ENCODE measurements at places on chromosomes 5 and 9.
A peak's percentile ranks its signal among the peaks of the same experiment; 100 is the strongest.

DNA sequence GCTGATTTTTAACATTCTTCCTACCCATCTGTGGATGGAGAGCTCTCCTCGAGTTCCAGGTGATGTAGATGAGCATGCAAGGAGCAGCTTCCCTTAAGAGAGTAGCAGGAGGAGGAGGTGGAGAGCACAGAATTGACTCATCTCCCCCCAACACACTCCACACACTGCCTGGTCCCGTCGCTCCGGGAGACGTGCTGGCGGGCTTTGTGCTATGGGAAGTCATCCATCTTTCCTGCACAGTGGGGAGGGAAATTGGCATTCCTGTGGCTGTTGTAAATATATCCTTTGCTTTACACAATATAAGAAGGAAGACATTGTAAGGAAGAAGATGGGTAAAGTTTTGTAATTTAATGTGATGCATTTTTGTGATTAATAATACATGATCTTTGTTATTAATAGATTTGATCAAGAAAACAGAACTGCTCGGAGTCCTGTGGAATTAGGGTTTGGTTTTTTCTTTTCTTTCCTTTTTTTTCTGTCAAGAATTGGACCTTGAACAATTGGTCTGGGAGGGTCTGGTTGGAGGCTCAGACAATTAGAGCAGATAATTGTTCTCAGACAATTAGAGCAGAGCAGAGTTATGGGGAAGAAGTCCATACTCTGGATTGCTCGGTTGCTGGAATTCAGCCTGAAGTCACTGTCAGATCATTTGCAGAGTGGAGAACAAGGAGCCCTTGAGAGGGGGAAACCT lies 297.8 kb downstream of the GADD45G start:
- no peak for DNase-seq

- peak; percentile 35 for DNase-seq
Observed at GRCh38 chr9:127805620-127806019, 2.9 kb downstream of the FPGS start.

DNA sequence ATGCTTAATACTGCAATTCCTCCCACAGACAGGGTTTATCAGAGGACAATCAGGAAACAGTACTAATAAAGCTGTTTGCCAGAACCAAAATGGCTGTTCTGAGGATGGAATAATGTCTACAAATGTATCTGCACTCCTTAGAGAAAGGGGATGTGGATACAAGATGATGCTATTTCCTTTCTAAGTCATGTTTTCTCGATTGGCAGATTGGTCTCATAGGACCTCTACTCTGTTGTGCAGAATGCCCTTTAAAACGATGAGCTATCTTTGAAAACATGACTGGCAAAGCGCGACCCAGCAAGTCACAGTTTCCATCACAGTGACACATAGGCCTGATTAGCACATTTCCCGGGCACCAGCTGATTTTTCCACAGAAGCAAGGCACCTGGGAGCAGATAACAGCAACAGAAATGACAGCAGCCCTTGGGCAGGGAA lies 54.0 kb downstream of the AOPEP start:
- DNase-seq: no peak

GRCh38 chr5:9351546-9351945 lies 194.3 kb downstream of the SEMA5A start:
- no peak for DNase-seq

GRCh38 chr5:177367323-177367848 lies 9.7 kb downstream of the RGS14 start:
- no peak for DNase-seq

DNA sequence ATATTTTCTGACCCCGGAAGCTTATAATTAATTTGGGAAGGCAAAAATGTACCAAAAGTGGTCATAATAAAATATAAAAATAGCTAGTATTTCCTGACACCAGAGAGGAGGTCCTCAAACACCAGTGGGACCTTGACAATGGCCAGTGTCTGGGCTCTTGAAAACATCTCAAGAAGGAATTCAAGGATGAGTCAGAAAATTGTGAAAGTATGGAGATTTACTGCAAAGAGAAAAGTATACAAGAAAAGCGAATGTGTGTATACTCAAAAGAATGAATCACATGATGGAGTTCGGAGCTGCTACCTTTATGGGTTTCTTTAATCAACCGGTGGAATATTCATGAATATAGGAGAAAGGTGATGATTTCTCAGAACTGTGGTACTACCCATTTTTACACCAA lies 1709.0 kb upstream of the WWC1 start:
- no peak for DNase-seq

DNA sequence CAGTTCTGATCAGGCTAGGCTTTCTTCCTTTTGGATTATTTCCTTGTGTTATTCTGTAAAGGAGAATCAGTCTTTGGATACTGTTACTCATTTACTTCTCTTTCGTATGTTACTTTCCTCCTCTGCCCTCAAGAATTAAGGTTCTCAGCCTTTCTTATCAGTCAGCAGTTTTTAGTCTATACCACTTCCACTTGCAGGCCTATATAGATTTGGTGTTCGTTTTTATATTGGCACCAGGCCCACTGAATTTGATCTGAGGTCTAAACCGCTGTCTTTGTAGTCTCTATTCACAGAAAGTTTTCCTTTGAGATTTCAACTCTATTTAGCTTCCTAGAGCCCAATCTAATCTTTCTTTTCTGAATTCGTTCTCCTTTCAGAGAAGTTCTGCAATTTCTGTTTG lies 62.8 kb downstream of the ERBIN start:
- no peak for DNase-seq

DNA sequence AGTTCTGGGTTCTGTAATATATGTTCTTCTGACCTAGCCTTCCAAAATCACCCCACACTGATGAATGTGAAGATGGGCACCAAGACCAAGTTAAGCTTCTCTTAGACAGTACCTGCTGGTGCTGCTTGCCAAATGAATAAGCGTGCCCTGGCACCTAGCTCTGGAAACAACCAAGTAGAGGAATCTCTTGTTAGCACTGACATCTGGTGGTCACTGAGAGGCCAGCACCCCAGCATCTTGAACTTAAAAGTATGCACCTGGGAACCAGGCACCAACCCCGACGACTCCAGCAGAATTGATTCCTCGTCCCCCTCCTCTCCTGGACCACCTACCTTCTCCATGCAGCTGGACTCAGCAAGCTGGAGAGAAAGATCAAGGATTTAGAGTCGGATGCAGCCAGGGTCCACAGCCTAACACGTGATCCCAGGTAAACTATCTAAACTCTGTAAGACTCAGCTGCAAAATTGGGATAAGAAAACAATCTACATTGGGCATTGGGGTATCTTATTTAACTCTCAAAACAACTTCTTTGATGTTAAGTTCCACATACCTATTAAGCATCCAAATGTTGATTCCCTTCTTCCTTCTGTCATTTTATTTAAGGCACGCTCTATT lies 89.8 kb downstream of the SLC1A3 start:
- DNase-seq: peak; percentile 47

GRCh38 chr9:84285381-84285780 lies 55.2 kb downstream of the SLC28A3 start:
- no peak for DNase-seq

DNA sequence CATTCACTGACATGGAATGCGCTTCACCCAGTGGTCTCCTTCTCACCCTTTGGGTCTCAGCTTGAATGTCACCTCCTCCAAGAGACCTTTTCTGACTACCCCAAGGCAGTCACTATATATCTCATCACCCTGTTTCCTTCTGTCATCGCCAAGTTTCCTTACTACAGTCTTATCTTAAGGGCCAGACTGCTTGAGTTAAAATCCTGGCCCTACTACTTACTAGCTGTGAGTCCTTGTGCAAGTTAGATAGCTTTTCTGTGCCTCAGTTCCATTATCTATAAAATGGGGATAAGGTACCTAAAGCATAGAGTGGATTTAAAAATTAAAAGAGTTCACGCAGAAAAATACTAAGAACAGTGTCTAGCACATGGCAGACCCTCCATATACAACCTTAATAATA lies 132.4 kb downstream of the GABBR2 start:
- DNase-seq: no peak

- no peak for DNase-seq
Observed at GRCh38 chr9:8683496-8683895, 883.9 kb upstream of the DMAC1 start.

DNA sequence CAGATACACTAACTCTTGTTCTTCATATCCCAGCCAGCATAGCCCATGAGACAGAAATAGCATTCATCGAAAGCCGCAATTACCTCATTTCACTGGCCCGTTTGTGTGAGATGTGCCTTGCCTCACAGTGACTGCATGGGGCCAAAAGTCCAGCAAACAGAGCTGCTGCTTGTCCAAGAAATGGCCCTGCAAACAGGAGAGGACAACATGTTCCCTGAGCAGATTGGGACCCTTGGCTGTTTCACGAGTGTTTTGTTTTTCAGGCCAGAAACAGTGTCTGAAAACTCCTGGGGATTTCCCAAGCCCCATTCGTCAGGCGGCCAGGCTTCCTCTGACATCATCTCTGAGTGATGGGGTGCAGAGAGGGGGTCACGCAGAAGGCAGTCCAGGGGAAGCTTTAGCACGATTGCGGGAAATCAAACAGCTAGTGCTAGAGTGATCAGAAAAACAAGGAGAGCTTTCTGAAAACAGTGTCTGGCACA lies 503.6 kb upstream of the PAPPA start:
- no peak for DNase-seq

DNA sequence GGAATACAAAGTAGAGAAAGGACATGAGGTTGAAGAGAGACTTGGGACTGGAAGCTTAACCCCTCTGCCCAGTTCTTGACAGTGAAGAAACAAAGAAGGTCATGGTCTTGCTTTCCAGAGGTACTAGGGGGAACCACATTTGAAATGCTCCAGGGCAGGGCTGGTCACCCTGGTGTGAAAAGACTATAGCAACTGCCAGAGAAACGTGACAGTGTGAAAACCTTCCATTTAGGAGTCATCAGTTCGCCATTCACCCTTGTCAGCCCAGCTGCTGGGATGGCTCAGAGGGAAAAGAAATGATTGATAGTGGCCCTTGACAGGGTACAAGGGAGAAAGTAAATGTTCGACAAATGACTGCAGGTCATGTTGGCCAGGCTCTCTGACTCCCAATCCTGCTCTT lies 56.7 kb downstream of the MAT2B start:
- DNase-seq: no peak

- DNase-seq: no peak
Observed at GRCh38 chr5:170439944-170440269, 50.7 kb upstream of the KCNMB1 start.

All from activated CD4-positive, alpha-beta T cell treated with anti-CD3 and anti-CD28 coated beads, Interleukin-2, amount 10 ng/mL, durations not matched to agents 7 days and 5 days (primary cell).